ENCODE measurements at places on chromosomes 3 and 15. TPM values are rescaled to one million over a fixed set of nuclear protein-coding genes. Genes with fewer than 3 reads are reported as not detected.

DNA sequence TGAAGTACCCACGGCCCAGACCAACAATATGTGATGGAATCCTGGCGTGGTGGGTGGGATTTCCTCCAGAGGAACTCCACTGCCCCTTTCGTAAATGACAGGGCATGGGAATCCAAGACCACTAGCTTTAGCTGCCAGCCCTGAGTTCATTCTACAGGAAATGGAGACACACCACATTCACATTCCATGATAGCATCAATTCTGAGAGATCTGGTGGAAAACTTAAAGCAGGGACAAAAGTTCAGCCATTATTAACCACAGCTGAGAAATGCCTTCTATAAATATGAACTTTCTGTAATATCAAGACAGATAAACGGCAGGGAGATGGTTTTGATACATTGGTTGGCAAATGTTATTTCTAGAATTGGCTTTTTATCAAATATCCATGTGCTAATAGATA is 98.2 kb downstream of the FBN1 start:
- no peaks in the 10 kb centered on the region for H3K36me3 ChIP-seq
- H3K4me1 ChIP-seq, result peaks cover 17% of the 10 kb centered on the region
- H3K27ac ChIP-seq, result no peak overlapping the region
- no peak overlapping the region for H3K4me3 ChIP-seq
- H3K27me3 ChIP-seq, result no peaks in the 10 kb centered on the region

GRCh38 chr3:123387532-123387931 is 61.4 kb downstream of the ADCY5 start:
- no peaks in the 10 kb centered on the region for H3K36me3 ChIP-seq
- no peaks in the 10 kb centered on the region for H3K27me3 ChIP-seq
- no peak overlapping the region for H3K4me3 ChIP-seq
- peaks cover 17% of the 10 kb centered on the region for H3K4me1 ChIP-seq

DNA sequence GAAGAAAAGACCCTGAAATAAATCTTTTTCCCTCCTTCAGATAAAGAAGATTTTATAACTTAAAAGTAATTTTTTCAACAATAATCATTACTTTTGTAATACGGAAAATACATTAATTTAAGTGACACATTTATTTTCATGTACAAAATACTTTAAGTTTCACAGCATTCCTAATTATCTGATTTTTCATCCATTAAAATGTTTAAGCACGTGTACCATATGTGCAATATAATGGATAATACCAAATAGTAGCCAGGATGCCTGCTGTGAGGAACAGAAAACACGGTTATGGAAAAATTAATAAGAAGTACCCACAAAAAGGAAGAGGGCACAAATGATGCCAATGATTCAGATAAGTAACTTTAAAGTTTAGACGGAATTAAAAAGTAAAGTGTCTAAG is 33.5 kb downstream of the ADAM10 start:
- H3K36me3 ChIP-seq, result no peaks in the 10 kb centered on the region
- H3K4me1 ChIP-seq, result no peaks in the 10 kb centered on the region
- H3K27ac ChIP-seq, result no peak overlapping the region
- no peak for DNase-seq
- H3K27me3 ChIP-seq, result no peaks in the 10 kb centered on the region

DNA sequence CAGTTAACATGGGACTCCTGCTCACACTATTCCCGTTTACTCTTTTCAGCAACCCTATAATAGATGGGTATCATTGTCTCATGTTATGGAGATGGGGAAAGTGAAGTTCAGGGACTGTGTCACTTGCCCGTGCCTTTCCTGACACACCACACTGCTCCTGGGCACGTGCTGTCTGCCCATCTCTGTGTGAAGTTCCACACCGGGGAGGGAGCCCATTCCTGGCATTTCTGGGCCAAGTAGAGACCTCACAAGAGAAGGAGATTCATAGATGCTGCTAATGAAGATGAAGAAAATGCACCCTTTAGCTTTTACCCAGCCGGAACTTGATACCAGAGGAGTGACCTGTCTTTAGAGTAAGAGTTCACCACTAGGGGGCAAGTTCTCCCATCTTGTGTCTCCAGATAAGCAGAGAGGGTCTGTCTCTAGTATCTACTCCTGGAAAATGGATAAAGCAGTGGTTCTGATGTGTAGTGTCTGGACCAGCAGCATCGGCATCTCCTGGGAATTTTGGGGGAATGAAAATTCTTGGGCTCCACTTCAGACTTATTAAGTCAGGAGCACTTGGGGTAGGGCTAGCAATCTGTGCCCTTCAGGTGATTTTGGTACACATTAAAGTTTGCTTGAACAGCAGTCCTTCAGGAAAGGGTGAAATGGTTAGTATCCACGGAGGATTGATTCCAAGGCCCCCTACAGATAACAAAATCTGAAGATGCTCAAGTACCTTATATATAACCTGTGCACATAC is 2.0 kb upstream of the TOPBP1 start:
- H3K4me1 ChIP-seq, result no peaks in the 10 kb centered on the region
- peak; percentile 14 for DNase-seq
- H3K4me3 ChIP-seq, result no peak overlapping the region
- no peaks in the 10 kb centered on the region for H3K36me3 ChIP-seq

GRCh38 chr3:123188058-123188457 is 13.7 kb upstream of the SEC22A start:
- no peak overlapping the region for H3K4me3 ChIP-seq
- H3K36me3 ChIP-seq, result no peaks in the 10 kb centered on the region
- no peaks in the 10 kb centered on the region for H3K4me1 ChIP-seq
- H3K27me3 ChIP-seq, result no peaks in the 10 kb centered on the region
- no peak overlapping the region for H3K27ac ChIP-seq
- DNase-seq, result no peak

DNA sequence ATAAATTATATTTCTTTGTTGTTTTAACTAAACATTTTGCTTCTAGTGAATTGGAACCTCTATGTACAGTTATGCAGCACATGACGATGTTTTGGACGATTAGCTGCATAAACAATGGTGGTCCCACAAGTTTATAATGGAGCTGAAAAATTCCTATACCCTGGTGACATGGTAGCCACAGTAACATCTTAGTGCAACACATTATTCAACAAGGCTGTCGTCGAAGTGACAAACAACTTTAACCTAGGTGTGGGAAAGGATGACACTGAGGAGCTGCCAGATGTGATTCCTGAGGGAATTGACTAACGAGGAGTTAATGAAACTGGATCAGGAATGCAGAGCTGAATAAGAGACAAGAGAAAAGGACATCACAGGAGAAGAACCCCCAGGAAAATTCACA is 588.9 kb upstream of the EPHA6 start:
- no peak for DNase-seq
- no peaks in the 10 kb centered on the region for H3K27me3 ChIP-seq
- H3K36me3 ChIP-seq, result no peaks in the 10 kb centered on the region
- H3K4me1 ChIP-seq, result no peaks in the 10 kb centered on the region

The GBE1 gene
- total RNA-seq, result 39.1 TPM

The ZNF502 gene
- total RNA-seq, result 3.8 TPM
